ENCODE measurements at places on chromosomes 2 and 18.
A peak's percentile ranks its signal among the peaks of the same experiment; 100 is the strongest.

DNA sequence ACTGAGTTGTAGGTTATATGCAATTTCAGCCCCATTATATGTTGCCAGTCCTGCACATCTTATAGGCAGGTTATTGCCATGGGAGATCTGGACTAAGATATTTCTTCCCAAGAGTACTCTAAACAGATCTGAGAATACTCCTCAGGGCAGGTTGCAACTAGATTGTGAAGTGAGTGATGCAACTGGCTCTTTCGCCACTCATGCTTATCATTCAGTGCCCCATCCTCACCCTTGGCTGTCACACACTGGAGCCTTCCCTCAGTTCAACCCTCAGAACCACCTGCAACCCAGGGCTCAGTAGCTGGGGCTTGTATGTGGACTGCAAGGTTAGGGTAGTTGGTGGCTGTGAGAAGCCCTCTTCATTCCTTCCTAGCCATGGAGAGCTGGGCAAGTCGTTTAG is 14.1 kb downstream of the MERTK start:
- DNase-seq: peak; percentile 21

DNA sequence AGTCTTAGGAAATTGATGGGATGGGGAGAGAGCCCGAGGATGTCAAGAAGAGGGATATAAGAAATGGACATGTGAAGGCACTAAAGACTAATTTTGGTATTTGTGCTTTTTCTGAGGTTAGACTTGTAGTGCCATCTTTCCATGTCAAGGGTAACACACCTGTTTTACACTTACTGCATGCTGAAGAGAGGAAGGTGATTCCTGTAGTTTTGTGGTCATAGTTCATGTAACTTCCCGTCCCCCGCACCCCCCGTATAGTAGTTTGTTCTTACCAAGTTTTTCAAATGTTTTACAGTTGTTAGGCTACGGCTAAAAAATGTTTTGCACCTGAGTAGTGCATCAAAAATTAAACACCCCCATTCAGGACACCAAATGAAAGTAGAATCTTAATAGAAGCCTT is 73.8 kb downstream of the CLIP4 start:
- DNase-seq: no peak

DNA sequence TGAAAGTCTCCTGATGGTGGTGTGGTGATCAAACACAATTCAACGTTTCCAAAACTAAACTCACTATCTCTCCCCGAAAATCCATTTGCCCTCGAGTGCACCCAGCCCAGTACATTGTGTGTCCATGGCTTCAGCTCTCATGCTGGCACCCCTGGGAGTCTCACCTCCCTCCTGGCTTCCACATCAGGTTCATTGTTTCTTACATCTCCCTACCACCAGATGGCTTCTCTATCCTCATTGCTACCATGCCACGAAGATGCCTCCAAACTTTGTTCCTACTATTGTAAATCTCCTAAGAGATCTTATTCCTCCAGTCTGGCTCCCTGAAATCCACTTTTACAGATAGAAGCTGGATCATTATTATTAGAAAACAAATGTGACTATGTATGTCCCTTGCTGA is 197.0 kb downstream of the MYT1L start:
- no peak for DNase-seq

- no peak for DNase-seq
These were observed 51.1 kb downstream of the CTIF start for GRCh38 chr18:48589797-48590519.

GRCh38 chr2:61807036-61807757 is 46.7 kb downstream of the FAM161A start:
- no peak for DNase-seq

DNA sequence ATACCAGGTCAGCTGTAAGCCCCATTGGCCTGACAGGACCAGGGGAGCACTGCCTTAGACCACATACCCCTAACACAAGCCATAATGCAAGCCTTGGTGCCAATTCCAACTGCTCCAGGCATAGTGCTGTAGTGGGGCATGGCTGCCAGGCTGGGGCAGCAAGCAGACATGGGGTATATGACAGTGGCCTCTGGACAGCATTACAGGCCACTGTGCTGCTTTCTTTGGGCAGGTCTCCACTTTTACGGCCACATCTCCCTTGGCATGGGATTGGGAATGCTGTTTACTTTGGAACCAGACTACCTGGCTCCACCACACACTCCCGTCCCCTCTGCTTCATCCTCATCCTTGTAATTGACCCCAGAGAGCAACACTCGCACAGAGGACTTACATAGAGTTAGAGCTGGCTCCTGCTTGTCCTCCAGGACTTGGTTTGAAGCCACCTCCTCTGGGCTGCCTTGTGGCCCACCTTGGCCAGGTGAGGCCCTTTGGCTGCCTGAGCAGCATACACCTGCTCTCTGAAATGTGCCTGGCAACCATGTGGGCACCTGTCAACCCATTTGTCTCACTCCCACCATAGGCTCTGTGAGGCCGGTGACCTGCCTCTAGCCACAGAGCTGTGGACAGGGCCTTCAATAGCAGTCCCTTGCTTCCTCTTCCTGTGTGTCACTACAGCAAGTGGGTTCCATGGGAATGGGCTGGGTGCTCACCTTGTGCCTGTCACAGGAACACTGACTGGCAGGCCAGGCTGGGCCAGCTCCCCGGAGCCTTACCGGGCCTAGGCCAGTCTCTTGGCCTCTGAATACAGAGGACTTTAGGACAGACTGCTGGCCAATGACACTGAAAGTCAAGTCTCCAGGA is 262.6 kb upstream of the HS6ST1 start:
- DNase-seq: no peak

DNA sequence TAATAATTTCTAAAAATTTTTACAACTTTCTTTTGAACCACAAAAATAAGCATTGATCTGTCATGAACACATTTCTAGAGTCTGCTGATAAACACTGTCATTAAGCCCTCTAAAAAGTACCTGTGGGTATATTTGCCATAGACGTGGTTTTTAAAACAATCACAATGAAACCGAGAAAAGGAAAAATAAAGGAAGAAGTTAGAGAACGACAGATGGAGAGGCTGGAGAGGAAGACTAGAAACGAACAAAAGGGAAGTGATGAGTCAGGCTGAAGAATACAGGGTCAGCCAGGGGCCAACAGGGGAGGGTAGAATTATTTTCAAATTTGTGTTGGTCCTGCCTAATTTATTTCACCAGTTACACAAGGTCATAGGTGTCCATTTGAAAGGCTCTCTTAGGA is 62.0 kb downstream of the MYL12B start:
- DNase-seq: no peak

GRCh38 chr2:65049010-65049639 is 7.1 kb upstream of the CEP68 start:
- DNase-seq: peak; percentile 47

All from erythroblast (primary cell).